Caudate nucleus (tissue), 63 donors: ENCODE measurements at places on chromosomes 12 and 14.

GRCh38 chr14:40393143-40393542 lies 960.9 kb upstream of the FBXO33 start:
- no peak for DNase-seq

- no peak for DNase-seq
These were observed 4.9 kb downstream of the TSPAN8 start for GRCh38 chr12:71152851-71153250.

- DNase-seq = no peak
These were observed 88.0 kb downstream of the VWF start for GRCh38 chr12:6036509-6036908.

- DNase-seq = no peak
These were observed 88.4 kb downstream of the CAND1 start for GRCh38 chr12:67357376-67358125.

GRCh38 chr12:24933694-24934407 lies 15.1 kb downstream of the BCAT1 start:
- DNase-seq = no peak

DNA sequence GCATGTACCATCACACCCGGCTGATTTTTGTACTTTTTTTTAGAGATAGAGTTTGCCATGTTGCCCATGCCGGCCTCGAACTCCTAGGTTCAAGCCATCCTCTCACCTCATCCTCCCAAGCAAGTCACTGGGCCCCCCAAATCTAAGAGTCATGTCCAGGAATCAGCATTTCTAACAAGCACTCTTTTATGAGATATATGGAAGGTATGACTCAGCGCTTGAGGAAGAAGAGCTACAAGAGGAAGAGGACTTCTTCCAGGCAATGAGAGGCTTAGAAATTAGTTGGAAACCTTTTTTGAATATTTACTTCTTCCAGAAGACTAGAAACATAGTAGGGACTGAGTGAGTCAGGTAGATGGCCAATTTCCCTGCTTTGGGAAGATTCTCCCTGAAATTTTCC lies 114.5 kb downstream of the HMGA2 start:
- DNase-seq = no peak

- DNase-seq = no peak
These were observed 144.2 kb downstream of the KIF26A start for GRCh38 chr14:104282332-104283196.

DNA sequence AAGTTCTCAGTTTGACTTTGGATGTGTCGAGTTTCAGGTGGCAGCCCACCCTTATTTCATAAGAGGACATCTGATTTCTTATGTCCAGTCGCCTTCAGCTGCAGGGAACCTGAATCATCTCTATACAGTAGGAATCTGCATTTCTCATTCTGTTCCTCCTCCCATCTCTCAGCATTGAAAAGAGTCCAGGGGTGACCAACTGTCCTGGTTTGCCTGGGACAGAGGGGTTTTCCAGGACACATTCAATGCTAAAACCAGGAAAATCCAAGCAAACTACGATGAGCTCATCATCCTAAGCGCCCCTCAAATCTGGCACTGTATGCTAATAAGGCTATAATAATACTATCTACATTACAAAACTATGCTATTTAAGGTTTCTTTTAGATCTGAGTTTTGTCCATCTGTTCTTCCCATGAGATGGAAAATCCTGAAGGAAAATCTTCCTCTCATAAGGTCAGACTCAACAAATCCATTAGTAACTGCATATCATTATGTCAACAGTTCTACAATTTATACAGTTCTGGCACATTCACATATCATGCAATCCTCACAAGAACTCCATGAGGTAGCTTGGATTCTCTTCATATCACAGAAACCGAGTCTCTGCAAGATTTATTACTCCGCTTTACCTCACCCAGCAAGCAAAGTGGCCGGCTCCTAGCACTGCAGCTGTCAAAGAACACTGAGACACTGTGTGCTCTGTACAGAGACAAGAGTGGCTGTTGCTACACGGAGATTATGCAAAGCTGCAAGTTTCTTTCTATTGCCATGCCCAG lies 15.6 kb upstream of the CALM1 start:
- peak; percentile 54 for DNase-seq

- no peak for DNase-seq
These were observed 32.8 kb downstream of the GRIN2B start for GRCh38 chr12:13948621-13949020.

- DNase-seq = peak; percentile 5
These were observed 12.4 kb upstream of the SMUG1 start for GRCh38 chr12:54201001-54201794.

DNA sequence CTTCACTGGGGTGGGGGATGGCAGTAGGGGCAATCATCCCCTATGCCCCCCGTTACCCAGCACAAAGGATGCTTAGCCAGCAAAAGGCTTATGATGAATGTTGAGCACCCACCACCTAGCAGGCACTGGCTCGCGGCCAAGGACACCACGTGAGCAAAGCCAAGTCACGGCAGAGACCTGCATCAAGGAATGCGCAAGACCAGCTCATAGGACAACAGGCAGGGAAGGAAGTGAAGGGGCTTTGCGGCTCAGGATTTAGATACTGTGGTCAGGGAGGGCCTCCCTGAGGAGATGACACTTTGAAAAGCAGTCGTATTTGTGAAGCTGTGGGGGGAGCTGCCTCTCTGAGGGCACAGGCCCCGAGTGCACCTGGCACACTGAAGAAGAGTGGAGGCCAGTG lies 32.8 kb downstream of the SH2B3 start:
- DNase-seq = no peak

DNA sequence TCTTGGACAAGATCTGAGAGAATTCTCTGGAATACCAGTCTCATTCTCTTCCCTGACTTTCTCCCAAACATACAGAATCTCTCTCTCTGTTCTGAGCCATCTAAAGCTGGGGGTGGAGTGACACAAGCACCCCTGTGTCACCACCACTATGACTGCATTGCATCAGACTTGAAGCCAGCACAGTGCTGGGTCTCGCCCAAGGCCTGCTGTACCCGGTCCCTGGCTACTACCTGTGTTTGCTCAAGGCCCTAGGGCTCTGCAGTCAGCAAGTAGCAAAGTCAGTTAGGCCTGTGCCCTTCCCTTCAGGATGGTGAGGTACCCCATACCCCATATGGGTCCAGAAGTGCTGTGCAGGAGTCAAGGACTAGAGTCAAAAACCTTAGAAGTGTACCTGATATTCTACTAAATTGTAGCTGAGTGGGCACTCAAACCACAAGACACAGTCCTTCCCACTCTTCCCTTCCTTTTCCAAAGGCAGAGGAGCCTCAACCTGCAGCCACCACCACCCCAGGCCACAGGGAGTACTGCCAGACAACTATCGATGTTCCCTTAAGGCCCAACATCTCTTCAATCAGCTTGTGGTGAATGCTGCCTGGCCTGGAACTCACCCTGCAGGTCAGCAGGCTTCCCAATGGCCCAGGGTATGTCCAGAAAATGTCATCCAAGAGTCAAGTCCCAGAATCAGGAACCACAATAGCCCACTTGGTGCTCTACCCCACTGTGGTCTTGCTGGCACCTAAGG lies 21.2 kb upstream of the RDH16 start:
- DNase-seq = no peak

GRCh38 chr12:51524386-51524901 lies 66.6 kb upstream of the SCN8A start:
- DNase-seq = no peak

GRCh38 chr14:102909911-102910310 lies 12.6 kb upstream of the AMN start:
- DNase-seq = no peak

DNA sequence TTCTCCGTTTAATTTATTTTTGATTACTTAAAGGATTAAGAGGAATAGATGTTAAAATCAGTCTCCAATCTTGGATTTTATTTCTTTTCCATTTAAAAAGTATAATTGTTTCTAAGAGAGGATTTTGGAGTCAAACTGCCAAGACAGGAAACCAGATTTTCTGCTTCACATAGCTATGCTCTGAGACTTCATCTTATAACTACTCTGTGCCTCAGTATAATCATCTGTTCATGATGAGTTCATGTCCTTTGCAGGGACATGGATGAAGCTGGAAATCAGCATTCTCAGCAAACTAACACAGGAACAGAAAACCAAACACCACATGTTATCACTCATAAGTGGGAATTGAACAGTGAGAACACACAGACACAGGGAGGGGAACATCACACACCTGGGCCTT lies 9.0 kb upstream of the TAS2R31 start:
- DNase-seq = no peak

DNA sequence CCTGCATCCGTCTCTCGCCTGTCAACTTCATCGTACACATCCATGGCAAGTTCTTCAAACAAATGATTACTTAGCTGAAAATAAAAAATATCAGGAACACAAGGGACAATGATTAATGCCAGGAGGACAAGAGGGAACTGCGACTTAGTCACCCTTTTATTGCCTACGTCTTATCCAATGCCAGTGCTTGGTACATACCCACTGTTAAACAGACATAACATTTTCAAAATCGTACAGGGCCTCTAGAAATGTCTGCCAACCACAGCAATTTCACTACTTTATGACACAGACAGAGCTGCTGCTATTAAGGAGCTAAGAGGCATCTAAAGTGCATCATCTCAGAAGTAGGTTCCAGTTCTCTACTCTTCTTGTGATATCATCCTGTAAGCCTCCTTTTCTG lies 34.6 kb downstream of the GIT2 start:
- DNase-seq = no peak

- no peak for DNase-seq
These were observed 94.0 kb upstream of the FAR2 start for GRCh38 chr12:29054858-29055663.

GRCh38 chr12:1093166-1093751 lies 102.2 kb downstream of the ERC1 start:
- no peak for DNase-seq

DNA sequence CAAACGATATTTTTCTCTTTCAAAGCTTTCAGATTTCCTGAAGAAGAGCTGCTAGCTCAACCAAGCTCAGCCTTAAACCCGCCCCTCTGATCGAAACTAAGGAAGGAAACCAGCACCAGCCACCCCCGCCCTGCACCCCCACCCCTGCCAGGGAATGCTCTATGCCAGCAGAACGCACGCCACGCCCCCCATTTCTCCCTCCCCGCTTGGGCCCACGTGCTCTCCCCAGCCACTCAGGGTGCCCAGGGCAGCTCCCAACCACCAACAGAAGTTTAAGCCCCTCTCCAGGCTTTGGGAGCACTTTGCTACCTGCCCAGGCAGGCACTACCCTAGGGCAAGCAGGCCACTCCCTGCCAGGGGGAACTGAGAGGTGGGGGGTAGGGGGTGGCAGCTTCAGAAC lies 18.8 kb upstream of the KRT78 start:
- peak; percentile 24 for DNase-seq

GRCh38 chr12:633731-634130 lies 29.5 kb downstream of the NINJ2 start:
- no peak for DNase-seq

DNA sequence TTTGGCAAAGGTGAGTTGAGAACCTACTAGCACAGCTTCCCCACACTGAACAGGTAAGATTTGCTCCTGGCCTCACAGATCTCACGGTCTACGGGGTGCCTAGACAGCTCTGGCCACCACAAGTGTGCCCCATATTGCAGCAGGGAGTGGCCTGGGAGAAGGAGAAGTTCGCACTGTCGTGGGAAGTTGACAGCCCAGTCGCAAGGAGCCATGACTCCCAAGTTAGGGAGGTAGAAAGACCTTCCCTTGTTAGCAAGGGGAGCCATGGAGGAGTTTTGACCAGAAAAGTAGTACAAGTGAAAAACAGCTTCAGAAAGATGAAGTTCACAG lies 316.3 kb downstream of the BCL11B start:
- DNase-seq = no peak

GRCh38 chr14:37062191-37062803 lies 110.1 kb downstream of the SLC25A21 start:
- DNase-seq = no peak

- DNase-seq = peak; percentile 52
These were observed 90.6 kb downstream of the PAPOLA start for GRCh38 chr14:96592591-96593386.

- no peak for DNase-seq
These were observed 126.6 kb downstream of the ZNF664 start for GRCh38 chr12:124099661-124100060.

- no peak for DNase-seq
These were observed 10.3 kb downstream of the HNF1A start for GRCh38 chr12:120988658-120989057.

DNA sequence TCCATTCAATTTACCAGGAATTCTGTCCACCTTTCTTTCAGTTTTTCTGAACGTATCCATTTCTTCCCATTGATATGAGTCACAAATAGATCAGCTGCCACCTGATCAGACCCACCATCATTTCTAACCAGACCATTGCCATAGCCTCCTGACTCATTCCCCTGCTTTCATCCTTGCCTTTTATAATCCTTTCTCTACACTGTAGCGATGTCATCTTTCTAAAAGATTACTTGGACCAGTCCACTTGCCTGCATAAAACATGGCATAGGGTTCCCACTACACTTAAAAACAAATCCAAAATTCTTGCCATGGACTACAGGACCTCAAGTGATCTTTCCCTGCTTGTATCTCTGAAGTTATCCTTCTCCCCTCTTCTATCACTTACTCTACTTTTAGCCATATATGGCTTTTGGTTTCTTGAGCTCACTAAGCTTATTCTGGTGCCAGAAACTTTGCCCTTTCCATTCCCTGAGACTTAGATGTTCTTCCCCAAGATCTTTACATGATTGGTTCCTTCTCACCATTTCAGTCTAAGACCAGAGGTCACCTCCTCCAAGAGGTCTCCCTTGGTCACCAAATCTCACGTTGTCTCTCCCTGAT lies 149.5 kb upstream of the KRR1 start:
- DNase-seq = no peak

GRCh38 chr12:108348842-108349241 lies 9.7 kb upstream of the CMKLR1 start:
- DNase-seq = no peak

DNA sequence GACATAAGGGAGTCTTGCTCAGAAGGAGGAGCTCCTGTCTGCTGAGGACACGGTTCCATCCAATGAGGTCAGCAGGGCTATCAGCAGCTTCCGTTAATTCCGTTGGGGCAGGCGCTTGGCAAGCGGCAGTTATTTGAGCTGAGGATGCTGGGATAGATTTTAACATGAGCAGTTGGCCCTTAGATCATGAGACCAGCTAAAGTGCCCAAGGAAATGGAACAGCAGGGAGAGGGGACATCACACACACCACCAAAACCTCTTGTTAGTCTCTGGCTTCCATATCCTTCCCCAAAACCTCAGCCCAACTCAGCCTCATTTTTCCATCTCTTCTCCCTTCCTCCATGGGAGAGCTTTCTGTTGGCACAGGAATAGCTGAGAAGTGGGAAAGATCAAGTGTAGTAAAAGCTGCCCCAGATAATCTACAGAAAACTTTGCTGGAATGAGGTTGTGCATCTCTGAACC lies 138.7 kb upstream of the PZP start:
- no peak for DNase-seq

GRCh38 chr12:101619858-101620761 lies 25.3 kb downstream of the MYBPC1 start:
- no peak for DNase-seq
